ENCODE measurements at places on chromosomes 6 and 20.

- DNase-seq = peak; percentile 26
Measured at GRCh38 chr6:7697820-7698623, 27.9 kb upstream of the BMP6 start.

DNA sequence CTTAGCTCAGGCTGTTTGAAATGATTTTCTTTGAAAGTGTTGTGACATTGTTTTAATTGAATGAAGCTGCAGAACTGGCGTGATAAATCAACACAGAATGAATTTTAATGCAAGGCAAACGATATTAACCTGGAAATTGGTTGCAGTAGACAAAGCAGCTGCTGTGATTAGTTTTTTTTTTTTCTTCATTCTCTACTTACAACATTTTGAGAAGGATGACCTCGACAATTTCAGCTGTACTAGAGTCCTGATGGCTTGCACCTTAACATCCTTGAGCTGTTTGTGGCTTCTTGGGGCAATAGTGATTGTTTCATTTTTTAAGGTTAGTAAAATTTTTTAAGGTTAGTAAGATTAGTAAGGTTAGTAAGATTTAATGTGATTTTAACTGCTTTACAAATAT lies 54.2 kb downstream of the QKI start:
- DNase-seq = no peak

DNA sequence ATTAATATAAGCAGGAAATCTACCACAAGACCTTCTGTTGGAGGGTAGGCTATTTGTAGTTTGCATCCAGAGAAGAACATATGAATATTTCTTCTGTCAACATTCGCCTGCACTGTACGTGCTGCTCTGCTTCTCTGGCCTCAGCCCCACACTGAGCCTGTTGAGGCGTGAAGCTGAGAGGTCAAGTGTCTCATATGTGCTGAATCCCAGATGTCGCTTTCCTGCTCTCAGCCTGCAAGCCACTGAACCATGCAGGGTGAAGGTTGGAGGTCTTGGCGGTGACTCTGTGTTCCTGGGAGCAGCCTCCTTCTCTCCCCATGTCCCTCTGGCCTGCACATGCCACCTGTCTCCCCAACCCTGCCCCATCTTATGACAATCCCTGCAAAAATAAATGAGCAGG lies 83.6 kb downstream of the TMEM170B start:
- no peak for DNase-seq

GRCh38 chr6:157059781-157060180 lies 263.5 kb downstream of the TMEM242 start:
- no peak for DNase-seq

- no peak for DNase-seq
Measured at GRCh38 chr20:10777710-10778109, 103.9 kb upstream of the JAG1 start.

- DNase-seq = no peak
Measured at GRCh38 chr6:47207261-47207660, 102.4 kb downstream of the TNFRSF21 start.

GRCh38 chr20:60974441-60974945 lies 277.6 kb upstream of the CDH4 start:
- no peak for DNase-seq

All from SHP77 treated with DMSO at 0.1 percent for 48 hours (cell line).